ENCODE measurements at places on chromosomes 2 and 18.
A peak's percentile ranks its signal among the peaks of the same experiment; 100 is the strongest.

DNA sequence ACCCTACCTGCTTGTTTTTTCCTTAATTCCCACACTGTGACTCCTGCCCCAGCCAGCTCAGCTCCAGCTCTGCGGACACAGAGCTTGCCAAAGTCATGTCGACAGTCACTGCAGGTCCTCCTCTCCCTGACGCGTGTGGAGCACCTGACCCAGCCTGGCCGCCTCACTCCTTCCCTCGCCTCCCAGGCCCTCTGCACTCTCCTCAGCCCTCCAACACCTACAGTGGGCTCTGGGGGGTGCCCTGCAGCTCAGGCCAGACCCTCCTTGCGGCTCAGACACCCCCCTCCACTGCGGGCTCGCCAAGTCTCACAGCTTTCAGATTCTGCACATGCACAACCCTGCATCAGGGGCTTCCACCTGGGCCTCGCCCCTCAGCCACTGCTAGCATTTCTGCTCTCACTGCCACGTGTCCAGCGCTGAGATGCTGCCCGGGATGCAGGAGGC lies 68.3 kb downstream of the NDUFA10 start:
- DNase-seq, result no peak

DNA sequence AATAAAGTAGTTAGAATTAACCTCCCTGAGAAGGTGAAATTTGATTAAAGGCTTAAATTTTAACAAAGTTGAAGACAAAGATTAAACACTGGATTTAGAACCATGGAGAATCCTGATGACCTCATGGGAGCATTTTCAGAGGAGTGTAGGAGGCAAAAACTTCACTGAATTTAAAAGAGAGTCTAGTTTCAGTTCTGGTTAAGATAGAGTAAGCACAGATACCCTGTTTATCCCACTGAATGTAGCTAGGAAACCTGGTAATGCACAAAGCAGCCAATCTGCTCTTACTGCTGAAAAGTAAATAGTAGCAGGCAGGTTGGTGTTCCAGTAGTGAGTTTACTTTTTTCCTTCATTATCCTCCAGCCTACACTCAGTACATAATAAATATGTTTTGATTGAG lies 654.9 kb upstream of the SYT4 start:
- DNase-seq, result no peak

- peak; percentile 20 for DNase-seq
These were observed 39.9 kb downstream of the PRKCE start for GRCh38 chr2:45691171-45691999.

DNA sequence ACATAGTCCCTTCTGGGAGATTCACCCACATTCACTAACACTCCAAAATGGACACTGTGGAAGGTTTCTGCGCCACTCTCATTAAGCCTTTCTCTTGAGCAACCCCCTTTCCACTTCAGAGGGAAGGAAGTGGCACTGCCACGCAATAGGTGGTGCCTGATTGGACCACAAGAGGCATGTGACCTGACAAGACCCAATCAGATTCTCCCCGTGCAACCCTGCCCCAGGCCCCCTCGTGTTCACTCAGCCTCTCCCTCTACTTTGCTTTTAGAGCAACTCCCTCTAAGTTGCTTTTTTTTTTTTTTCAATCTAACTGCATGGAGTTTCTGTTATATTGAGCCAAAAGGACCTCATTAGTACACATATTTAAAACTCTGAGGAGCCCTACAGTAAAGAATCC lies 158.0 kb downstream of the EN1 start:
- no peak for DNase-seq

GRCh38 chr2:225996462-225996828 lies 596.9 kb downstream of the NYAP2 start:
- DNase-seq, result no peak

- no peak for DNase-seq
These were observed 100.9 kb downstream of the WDSUB1 start for GRCh38 chr2:159185401-159186130.

- DNase-seq, result no peak
These were observed 98.8 kb upstream of the RBMS1 start for GRCh38 chr2:160592401-160592800.

DNA sequence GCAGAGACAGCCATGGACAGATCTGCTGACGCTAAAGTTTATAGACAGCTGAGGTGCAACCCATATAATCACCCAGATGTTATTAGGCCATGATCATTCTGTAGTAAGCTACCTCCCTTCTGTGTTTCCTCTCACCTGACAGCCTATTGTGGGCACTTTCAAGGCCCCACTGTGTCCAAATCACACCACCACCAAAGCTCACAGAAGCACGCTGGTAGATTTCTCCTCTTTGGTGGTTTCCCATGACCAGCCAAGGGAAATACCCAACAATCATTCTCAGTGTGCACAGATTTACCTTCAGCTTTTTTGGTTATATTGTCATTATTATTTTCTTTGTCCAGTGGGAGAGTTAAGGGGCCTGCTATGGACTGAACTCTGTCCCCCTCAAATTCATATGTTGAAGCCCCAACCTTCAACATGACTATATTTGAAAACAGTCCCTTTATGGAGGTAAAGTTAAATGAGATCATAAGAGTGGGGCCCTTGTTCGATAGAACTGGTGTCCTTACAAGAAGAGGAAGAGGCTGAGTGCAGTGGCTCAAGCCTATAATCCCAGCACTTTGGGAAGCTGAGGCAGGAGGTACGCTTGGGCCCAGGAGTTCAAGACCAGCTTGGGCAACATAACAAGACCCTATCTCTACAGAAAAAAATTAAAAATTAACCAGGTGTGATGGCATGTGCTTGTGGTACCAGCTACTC lies 74.0 kb upstream of the MSH6 start:
- DNase-seq, result no peak

DNA sequence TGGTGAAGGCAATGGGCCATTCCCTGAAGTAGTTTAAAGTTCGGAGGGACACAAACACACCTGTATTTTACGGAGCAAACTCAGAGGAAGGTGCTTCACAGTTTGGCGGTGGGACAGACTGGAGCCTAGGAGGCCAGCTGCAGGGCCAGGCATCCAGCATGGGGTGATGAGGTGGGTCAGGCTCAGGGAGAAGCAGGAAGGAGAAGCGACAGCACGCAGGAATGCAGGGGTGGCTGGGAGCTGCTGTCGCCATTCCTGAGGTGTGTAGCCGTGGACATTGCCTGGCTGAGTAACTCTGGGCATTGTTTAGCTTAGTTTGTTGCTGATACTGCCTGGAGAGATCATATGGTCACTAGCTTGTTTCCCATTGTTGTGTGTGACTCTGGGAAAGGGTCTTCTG lies 35.8 kb upstream of the METTL21A start:
- DNase-seq, result no peak

- no peak for DNase-seq
These were observed 63.8 kb upstream of the ZC3H15 start for GRCh38 chr2:186422226-186422625.

- DNase-seq, result peak; percentile 72
These were observed 193.5 kb upstream of the TCF4 start for GRCh38 chr18:55781481-55781957.

DNA sequence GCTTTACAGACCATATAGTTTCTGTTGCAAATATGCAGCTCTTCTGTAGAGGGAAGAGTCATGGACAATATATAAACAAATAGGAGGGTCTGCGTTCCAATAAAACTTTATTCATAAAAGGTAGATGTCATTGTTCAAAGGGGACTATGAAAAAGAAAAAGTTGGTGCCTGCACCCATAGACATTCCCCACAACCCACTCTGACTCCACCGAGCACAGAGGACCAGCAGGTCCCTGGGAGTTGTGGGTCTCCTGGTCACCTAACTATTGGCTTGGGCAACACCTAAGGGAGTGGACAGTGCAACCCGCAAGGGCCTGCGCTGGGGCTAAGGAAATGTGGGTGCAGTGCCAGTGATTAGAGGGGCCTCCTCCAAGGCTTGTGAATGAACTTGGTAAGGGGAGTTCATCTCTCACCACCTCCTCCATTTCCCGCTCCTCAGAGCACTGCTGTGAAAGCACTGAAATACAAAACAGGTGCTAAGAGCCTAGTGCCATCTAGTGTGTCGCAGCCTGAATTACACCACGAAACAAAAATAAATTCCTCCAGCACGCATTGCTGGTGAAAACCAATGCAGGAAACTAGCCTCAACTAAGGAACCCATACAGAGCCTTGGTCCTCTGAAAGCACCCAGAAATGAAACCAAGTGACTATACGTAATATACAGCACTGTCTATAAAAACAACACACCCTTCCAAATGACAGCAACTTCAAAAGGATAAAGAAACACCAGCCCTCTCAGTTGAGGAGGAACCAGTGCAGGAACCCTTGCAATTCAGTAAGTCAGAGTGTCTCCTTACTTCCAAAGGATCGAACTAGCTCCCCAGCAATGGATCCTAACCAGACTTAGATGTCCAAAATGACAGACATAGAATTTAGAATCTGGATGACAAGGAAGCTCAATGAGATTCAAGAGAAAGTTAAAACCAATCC lies 166.6 kb downstream of the RNF144A start:
- no peak for DNase-seq

GRCh38 chr2:123528996-123529707 lies 495.9 kb upstream of the CNTNAP5 start:
- DNase-seq, result no peak

GRCh38 chr18:74328206-74328605 lies 12.6 kb downstream of the C18orf63 start:
- no peak for DNase-seq

GRCh38 chr2:225841314-225841713 lies 441.8 kb downstream of the NYAP2 start:
- no peak for DNase-seq

DNA sequence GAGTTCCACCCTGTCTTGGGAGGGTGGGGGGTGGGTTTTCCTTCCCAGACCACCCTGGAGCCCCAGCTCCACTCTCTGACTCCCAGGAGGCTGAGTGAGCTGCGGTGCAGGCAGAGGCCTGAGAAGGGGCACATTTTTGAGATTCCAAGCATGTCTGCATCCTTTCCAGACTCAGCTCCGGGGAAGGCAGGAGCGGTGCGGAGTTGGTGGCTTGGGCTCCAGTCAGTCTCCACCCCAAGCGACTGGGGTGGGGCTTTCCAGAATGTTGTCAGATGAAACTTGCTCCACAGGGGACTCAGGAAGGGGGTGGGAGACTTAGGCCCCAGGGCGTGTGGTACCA lies 44.2 kb upstream of the HS6ST1 start:
- DNase-seq, result no peak

GRCh38 chr2:113218283-113219091 lies 44.7 kb downstream of the PSD4 start:
- DNase-seq, result no peak

GRCh38 chr2:239370403-239370802 lies 30.4 kb downstream of the HDAC4 start:
- DNase-seq, result no peak

DNA sequence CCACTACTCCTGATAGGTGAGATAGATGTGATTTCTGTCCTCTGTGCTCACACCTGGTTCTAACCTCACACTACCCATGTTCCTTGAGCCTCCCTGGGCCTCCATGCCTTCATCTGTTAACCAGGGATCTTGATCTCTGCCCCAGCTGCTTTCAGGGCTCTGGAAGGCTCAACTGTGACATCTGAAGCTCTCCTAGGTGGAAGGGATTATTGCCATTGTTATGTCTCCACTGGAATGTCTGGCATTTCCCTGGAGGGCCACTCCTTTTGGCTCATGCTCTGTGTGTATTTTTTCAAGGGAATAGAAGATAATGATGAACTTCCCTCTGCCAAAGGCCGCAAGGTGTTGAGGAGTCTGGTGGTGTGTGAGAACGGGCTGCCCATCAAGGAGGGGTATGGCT lies 41.2 kb downstream of the PCARE start:
- DNase-seq, result no peak

- DNase-seq, result no peak
These were observed 45.1 kb downstream of the PIEZO2 start for GRCh38 chr18:11104307-11104706.

DNA sequence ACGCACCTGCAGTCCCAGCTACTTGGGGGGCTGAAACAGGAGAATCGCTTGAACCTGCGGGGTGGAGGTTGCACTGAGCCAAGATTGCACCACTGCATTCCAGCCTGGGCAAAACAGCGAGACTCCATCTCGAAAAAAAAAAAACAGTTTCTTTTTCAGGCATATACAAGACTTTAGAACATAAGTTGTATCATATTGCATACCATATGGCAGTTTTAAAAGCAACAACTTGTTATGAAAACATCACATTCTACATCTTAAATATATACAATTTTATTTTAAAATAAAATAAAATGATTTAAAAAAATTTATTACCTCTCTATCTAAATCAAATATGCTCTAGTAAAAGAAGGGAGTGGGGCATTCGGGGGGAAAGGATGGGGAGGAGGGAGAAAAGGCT lies 39.4 kb upstream of the SP5 start:
- no peak for DNase-seq

- no peak for DNase-seq
These were observed 141.6 kb upstream of the TTC39C start for GRCh38 chr18:23872701-23873550.

DNA sequence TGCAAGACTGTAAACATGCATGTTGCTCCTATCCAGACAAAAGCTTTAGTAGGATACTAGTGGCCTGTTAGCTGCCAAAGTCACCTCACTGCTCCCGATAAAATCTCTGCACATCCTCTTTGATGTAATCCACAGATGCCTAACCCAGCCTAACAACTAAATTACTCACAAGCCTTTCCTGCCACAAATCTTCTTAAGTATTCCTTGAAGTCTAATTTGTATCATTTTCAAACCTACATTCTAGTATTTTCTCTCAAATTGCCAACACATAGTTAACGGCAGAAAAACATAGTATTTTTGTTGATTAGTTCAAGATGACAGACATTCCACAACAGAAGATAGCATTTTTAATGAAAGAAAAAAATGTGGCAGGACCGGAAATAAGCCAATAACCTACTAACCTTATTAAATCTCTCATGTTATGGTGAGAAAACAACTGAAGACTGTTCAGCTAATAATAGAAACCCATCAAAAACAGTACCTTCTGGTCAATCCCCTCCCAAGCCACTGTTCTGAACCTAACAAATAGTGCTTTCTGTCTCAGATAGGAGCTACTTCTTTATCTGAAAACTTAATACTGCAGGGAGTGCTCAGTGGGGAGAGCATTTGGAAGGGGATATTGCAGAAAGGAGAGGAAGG lies at the start of gene MPP4:
MPP4 (minus strand) TSS at position 57 of the 639 bp plus-strand sequence. CDS start 4,690 bp downstream, outside the sequence.
- no peak for DNase-seq

DNA sequence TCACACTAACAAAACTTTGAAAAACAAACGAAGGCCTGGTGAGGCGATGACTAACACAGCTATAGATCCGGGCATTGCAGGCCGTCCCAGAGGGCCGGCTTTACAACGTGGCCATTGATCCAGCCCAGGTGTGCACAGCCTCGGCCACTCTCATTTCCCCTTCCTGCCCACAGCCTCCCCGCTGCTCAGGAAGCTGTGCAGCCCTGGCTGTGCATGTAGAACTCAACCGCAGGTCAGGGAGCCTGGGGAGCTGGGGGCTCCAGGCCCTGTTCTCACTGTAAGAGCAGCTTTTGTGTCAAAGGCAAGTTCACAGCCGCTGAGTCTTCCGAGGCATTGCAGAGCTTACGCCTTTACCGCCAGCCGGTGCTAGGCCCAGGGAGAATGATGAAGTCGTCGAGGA lies 87.2 kb downstream of the LONRF2 start:
- no peak for DNase-seq

DNA sequence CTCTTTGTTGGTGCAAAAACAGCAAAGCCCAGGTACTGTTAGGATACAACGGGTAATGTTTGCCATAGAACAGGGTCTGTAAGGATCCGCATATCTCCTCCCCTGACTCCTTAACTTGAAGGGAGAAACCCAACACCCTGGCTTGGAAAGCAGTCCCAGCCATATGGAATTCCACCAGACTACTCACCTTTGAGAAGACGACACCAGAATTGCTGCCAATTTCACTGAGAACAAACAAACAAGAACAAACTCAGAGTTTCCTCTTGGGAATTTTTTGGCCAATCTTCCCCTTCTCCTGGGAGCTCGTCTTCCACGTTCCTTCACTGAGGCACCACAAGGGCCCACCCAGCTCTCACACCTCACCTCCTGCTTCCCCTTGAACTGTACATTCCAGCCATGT lies 29.2 kb downstream of the CAPN14 start:
- no peak for DNase-seq

- DNase-seq, result no peak
These were observed 51.0 kb upstream of the ACTR3 start for GRCh38 chr2:113838744-113839444.

Data from posterior cingulate gyrus (tissue), 11 donors.